ENCODE measurements at places on chromosomes 4 and X.

- no peak for DNase-seq
Measured at GRCh38 chr4:121477480-121477879, 96.7 kb upstream of the QRFPR start.

- DNase-seq: no peak
Measured at GRCh38 chr4:3736806-3737205, 29.4 kb upstream of the ADRA2C start.

- DNase-seq: no peak
Measured at GRCh38 chr4:74665876-74666275, 128.4 kb downstream of the BTC start.

DNA sequence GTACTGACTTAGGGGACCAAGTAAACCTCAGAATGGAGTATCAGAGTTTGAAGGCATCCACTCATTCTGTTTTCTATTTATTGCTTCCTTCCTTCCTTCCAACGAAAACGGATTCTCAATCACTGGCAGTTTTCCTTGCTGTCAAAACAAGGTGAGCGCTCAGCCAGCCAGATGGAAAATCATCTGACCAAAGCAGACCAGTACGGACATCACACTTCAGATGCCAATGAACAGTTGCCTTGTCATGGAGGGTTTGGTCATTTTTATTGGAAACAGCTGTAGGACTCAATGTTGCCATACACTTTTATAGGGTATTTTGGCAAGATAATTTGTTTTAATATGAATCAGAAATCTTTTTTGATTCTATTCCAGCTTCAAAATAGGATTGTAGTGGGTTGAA, 16.6 kb downstream of the GEMIN8 start:
- peak; percentile 10 for DNase-seq

DNA sequence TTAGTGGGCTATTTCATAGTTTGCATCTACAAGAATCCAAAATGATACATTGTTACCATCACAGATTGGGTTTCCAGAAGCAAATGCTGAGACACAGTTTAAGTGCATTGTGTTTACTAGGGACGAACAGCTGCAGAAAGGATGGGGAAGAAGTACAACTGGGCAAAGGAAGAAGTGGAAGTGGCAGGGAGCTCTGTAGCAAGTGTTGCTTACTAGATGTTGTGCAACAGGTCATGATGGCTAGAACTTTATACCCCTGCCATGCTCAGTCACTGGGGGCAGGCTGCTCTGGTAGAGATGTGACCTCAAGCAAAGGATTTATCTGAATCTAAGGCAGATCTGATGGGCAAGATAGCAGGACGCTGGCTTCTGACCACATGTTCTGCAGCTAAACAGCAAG, 76.1 kb upstream of the EMCN start:
- no peak for DNase-seq

- no peak for DNase-seq
Measured at GRCh38 chrX:39492497-39493162, 605.1 kb downstream of the BCOR start.

GRCh38 chrX:66698273-66699204, 59.7 kb upstream of the EDA2R start:
- no peak for DNase-seq

GRCh38 chr4:16516796-16517439, 290.6 kb upstream of the TAPT1 start:
- DNase-seq: peak; percentile 69

- DNase-seq: no peak
Measured at GRCh38 chr4:129208481-129208880, 112.5 kb downstream of the C4orf33 start.

GRCh38 chr4:93897559-93897958, 69.0 kb downstream of the ATOH1 start:
- DNase-seq: no peak

- DNase-seq: no peak
Measured at GRCh38 chr4:46392421-46392820, 2.5 kb upstream of the GABRA2 start.

Measured in fibroblast of skin of abdomen (primary cell).